Right ventricle myocardium superior (tissue), 1 donor: ENCODE measurements at places on chromosomes 1 and 21. TPM values are rescaled to one million over a fixed set of nuclear protein-coding genes. Genes with fewer than 3 reads are reported as not detected.
A peak's percentile ranks its signal among the peaks of the same experiment; 100 is the strongest.

Gene CELSR2
- total RNA-seq: 6.3 TPM

Gene C1orf185
- not detected for total RNA-seq

Gene CR2
- total RNA-seq: not detected

Gene FOXO6
- total RNA-seq: 3.6 TPM

Gene CEP85
- total RNA-seq: 82.5 TPM

Gene BECN2
- total RNA-seq: not detected

Gene EDN2
- 0.27 TPM for total RNA-seq

Gene INSRR
- 0.40 TPM for total RNA-seq

Gene HPCA
- total RNA-seq: not detected

Gene EFNA3
- total RNA-seq: 0.75 TPM

Gene MIXL1
- total RNA-seq: not detected

Gene PTCH2
- total RNA-seq: 0.30 TPM

GRCh38 chr1:145786271-145786670 is 37.6 kb downstream of the RNF115 start:
- DNase-seq: no peak

DNA sequence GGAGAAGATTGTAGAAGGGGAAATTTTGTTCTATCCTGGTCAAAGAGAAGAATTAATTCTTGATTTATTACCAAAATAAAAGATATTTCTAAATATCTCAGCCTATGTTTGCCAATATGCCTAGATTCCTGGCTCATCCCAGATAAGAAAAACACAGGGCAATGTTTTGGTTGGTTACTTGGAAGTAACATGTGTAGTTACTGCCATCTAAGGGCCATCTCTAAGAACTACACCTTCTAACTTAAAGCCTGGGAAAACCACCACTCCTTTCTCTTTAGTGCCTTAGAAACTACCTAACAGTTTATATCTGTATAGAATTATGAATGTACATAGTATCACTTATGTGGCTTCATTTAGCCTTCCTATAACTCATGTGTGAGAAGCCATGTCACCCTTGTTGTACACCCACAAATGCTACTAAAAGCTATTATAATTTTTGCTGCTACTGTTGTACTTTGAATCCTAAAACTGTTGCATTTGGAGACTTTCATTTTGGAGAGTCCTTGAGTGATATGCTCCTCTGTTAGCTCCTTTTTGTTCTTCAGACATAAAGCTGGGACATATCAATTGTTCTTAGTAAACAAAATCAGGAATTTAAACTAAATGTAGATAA is 4.5 kb downstream of the AIM2 start:
- no peak for DNase-seq

GRCh38 chr1:204836856-204837255 is 33.8 kb upstream of the NFASC start:
- DNase-seq: no peak

DNA sequence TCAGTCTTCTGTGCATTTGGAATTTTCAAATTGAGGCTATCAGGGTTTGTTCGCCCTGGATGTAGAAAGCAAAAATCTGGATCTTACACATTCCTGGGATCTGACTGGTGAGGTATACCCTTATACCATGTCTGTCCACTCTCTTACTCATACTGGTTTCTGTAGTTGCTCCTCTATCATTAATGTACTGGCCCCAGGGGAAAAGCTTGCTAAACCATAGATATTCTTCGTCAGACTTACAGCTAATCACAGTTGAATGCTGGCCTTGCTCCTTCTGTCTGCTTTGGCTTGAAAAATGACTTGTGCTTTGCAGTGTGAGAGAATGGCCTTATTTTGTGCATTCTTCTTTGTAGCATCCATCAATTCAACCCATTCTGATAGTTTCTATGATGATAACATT is 30.5 kb downstream of the TBCE start:
- no peak for DNase-seq

GRCh38 chr1:30879940-30880677 is 28.4 kb downstream of the SDC3 start:
- DNase-seq: no peak

DNA sequence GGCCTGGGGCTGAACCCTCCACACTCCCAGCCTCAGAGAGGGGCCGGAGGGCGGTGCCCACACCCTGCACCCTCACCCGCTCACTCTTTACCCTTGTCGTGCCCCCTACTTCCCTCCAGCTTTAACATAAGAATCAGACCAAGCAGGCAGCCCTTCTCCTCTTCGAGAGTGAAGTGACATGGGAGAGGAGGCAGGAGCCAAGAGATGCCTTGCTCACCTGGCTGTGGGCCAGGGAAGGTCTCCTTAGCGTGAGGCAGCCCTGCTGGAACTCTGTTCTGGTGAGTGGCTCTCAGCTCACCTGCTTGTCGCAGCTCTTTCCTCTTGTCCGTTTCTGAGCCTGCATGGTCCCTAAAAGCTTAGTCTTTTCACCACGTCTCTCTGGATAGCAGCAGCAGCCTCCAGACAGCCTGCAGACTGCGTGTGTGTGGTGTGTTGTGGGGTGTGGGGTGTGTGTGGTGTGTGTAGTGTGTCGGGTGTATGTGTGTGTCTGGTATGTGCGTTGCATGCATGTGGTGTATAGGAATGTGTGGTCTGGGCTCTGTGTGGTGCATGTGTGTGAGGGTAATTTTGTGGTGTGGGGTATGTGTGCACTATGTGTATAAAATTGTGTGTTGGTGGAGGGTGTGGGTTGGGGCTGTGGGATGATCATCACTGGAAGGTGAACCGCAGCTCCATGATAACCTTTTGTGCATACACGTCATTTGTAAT is 86.7 kb downstream of the CCDC185 start:
- no peak for DNase-seq

- no peak for DNase-seq
These were observed 22.5 kb downstream of the ASTN1 start for GRCh38 chr1:177142010-177142409.

GRCh38 chr1:231155808-231156207 is 6.0 kb upstream of the TRIM67 start:
- no peak for DNase-seq

DNA sequence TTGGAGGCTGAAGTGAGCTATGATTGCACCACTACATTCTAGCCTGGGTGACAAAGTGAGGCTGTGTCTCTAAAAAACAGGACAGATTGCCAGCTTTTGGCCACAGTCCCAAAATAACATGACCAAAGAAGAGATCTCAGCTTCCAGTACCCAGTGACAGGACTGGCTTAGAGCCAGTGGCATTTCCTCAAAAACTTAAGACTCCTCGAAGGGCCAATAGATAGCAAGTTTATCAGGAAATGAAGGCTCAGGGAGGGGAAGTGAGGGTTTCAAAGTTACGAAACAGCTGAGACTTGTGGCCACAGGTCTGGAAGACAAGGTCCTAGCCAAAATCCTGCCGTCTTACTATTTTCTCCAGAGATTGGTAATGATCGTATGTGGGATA is 6.3 kb upstream of the TMEM39B start:
- DNase-seq: no peak

- no peak for DNase-seq
These were observed at the start of gene CD247 for GRCh38 chr1:167518331-167518700. CD247 (minus strand) TSS chr1:167518529; CDS start chr1:167518465, 64 bp downstream.

DNA sequence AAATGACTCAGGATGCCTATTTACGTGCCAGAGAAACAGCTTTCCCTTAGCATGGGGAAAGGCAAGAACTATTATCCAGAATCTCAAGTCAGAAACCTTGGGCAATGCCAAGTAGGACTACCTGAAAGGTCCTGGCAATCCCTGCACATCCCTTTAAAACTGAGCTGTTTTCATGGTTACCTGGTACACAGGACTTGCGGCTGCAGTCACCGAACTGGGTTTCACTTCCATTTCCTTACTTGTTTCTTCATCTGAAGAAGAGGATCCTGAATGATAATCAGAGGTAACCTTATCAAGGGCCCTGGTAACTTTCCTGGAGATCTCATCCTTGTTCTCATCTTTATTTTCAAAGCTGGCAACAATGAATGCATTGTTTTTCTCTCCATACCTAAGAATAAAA is 14.3 kb downstream of the BTG3 start:
- no peak for DNase-seq

DNA sequence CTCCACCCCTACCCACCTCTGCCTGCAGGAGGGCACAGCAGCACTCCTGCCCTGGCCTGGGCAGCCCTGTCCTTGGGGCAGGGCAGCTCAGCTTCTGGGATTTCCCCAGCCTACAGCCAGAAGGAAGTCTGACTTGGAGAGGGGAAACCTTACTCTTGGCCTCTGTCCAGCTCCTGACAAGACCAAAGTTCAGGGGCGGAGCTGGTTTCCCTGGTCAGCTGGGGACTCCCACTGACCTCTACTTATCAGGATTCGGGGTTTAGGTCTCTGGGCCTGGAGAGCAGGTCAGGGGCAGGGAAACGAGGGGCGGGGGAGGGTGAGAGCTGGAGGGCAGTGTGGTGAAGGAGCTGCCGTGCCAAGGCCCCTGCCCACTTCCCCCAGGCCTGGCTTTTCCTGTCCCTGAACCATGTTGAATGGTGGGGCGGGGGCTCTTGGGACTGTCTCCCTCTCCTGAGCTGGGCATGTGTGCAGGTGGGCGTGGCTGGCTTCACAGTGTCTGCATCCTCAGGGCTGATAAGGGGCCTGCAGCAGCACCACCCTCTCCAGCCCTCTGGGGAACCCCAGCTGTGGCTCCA is 16.8 kb upstream of the ETV3 start:
- DNase-seq: peak; percentile 58

GRCh38 chr1:151476083-151476482 is 16.8 kb upstream of the POGZ start:
- DNase-seq: no peak

GRCh38 chr1:27507960-27508665 is 18.1 kb upstream of the WASF2 start:
- no peak for DNase-seq

GRCh38 chr1:154999571-155000410 is 2.8 kb upstream of the ZBTB7B start:
- DNase-seq: no peak
